GM04504 (cell line): ENCODE measurements at places on chromosomes 12 and 14.
A peak's percentile ranks its signal among the peaks of the same experiment; 100 is the strongest.

- no peak for DNase-seq
Measured at GRCh38 chr12:46459111-46459510, 86.5 kb upstream of the SLC38A2 start.

GRCh38 chr12:131908092-131909080 is 14.0 kb downstream of the ULK1 start:
- no peak for DNase-seq

- no peak for DNase-seq
Measured at GRCh38 chr12:2960390-2960956, 1.3 kb downstream of the TEAD4 start.

GRCh38 chr14:76208340-76208739 is 56.6 kb downstream of the GPATCH2L start:
- DNase-seq: no peak

DNA sequence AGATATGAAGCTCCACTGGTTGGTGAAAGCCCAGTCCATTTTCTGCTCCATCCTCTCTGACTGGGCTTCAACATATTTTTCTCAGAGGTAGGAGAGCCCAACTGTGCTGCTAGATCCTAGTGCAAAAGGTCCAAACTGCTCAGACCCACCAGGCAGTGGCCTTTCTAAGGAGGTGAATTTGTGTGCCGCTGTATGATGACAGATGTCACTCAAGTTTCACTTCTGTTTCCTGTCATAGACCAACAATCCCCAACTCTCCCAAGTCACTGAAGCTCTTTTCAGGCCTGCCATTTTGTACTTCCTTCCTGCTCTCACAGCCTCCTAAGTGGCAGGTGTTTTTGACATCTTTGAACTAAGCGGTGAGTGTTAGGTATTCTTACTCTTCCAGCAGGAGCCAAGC is 16.4 kb upstream of the RNASE4 start:
- no peak for DNase-seq

GRCh38 chr12:113149361-113150150 is at the start of gene CFAP73:
CFAP73 (plus strand) TSS chr12:113149724; CDS start chr12:113149858, 134 bp downstream.
- peak; percentile 67 for DNase-seq
